Bladder microvascular endothelial cell (primary cell): ENCODE measurements at places on chromosomes 7 and 10. TPM values are rescaled to one million over a fixed set of nuclear protein-coding genes. Genes with fewer than 3 reads are reported as not detected.

Gene IL2RA
- not detected in 2 replicates for total RNA-seq

Gene GPR22
- total RNA-seq: under 0.01 TPM in 1 of 2 replicates, not detected in the other

Gene UNCX
- total RNA-seq: not detected in 2 replicates

Gene PRF1
- total RNA-seq: not detected in 2 replicates

Gene CDK1
- total RNA-seq: 33.7 and 46.5 TPM in 2 replicates

Gene FAM237B
- total RNA-seq: not detected in 2 replicates

Gene LLCFC1
- not detected in 2 replicates for total RNA-seq

Gene SYT15
- total RNA-seq: 0.32 and 0.44 TPM in 2 replicates

Gene PON1
- under 0.01 TPM in 1 of 2 replicates, not detected in the other for total RNA-seq
